Anterior cingulate cortex (tissue), 58 donors: ENCODE measurements at places on chromosomes 13 and 19.

- no peak for DNase-seq
These were observed 19.9 kb downstream of the GAS6 start for GRCh38 chr13:113843864-113844556.

DNA sequence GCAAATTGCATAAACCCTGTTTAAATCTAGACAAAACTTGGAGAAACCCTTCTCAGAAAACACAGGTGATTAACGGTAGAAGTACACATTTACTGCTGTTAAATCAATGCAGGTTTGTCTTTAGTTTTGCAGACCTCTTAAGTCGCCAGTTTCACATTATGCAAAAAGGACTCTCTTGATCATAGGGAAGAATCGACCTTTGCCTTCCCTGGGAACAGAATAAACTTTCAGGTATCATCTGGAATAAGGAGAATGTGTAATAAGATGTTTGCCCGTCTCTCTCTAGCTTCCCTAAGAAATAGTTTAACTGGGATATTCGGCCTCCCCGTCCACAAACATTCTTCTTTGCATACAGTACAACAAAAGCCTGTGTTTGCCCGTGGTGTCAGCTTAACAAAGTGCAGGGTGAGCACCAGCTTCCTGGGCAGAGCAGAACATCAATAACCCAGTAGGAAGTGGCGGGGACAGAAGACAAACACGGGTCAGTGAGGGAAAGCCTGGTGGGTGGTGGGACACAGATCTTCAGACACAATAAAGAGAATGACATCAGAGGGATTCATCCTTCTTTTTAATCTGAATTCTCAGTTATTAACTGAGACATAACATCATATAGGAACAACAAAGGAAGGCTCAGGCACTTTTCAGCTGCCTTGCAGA is 1077.7 kb upstream of the SLC10A2 start:
- no peak for DNase-seq

DNA sequence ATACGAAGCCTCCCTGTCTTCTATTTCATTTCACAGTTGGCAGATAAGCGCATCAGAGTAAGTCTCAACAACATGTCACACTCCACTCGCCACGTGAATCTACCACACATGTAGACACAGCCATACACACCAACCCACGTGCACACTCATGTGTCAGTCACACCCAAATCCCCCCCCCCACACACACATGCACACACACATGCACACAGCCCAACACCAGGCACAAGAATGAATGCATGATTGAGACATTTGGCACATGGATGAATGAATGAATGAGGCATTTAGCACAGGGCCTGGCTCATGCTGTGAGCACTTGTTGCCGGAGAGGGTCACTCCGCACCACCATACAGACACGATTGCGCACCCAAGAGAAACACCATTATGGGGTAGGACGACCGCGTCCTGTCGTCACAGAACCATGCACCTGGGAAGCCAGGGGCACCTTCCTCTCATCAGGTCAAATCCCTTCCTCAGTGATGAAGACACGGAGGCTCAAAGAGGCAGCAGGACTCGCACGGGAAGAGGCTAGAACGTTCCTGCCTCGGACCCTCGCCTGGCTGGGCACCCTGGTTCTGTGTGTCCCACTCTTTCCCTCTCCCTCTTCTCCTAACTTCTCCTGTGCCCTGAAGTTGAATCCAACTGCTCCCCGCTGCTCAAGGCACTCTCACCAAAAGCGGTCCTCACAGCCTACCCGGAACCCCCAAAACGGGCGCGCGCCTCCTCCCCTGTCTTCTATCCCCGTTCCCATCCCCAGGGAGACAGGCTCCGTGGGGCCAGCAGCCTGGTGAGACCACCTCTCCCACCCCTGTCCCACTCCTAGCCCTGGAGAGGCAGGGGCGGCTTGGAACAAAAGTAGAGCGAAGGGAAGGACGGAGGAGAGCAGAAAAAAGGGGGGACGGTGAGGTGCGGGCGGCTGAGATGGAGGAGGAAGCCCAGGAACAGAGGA is 1.3 kb downstream of the MEIS3 start:
- no peak for DNase-seq

GRCh38 chr19:11456659-11457058 is 21.2 kb downstream of the PRKCSH start:
- no peak for DNase-seq

- DNase-seq: no peak
These were observed 412.7 kb downstream of the LMO7 start for GRCh38 chr13:76048675-76049375.

DNA sequence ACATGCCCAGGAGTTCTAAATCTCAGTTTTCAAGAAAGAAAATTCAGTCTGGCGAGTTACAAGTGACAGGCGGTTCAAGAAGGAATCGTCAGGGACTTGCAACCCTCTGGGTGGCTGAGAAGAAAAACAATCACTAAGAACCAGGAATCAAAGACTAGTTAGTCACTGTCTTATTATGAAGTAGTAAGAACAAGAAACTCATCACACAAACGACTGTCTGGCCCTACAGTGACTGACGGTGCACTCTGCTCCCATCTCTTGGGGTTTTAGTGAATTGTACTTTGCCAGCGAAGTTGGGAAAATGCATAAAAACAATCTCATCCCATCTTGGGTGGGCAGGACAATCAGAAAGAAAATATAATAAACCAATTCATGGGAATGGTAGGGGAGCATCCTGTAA is 63.7 kb upstream of the SACS start:
- no peak for DNase-seq

GRCh38 chr13:27960362-27961226 is 8.5 kb downstream of the CDX2 start:
- no peak for DNase-seq

DNA sequence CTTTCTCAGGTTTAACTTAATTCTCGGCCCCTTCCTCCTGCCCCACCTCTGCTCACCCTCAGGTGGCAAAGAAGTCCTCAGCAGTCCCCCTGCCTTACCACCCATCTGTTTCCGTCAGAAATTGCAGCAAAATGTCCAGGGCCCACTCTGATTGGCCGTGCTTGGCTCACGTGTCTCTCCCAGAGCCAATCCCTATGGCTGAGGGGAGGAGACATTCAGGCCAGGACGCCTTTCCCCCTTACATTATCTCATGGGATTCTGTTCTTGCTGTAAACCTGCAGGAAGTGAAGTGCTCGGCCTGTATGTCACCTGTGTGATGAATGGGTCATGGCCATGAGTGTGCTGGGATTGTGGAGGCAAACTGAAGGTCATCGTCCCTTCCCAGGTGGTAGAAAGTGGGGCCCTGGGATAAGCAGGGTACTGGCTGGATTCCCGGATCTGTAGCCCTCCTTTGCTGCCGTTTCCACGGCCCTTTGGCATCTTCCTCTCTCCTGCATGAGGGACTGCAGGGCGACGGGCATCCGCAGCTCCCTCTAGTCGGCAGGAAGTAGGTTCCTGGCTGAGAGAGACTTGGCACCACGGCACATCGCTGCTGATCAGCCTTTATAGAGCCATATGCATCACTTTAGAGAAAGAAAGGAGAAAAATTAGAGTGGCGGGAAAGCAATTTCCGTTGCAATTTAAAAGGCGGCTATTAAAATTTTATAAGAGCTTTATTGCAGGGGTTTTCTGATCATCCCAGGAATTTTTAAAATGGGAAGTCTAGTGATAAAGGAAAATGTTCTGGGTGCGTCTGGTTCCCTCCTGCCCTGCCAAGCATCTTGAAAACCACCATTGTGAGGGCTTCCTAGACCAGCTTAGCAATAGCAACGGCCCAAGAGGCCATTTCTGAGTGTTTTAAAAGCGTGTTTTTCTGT is 118.2 kb downstream of the SIPA1L3 start:
- no peak for DNase-seq

DNA sequence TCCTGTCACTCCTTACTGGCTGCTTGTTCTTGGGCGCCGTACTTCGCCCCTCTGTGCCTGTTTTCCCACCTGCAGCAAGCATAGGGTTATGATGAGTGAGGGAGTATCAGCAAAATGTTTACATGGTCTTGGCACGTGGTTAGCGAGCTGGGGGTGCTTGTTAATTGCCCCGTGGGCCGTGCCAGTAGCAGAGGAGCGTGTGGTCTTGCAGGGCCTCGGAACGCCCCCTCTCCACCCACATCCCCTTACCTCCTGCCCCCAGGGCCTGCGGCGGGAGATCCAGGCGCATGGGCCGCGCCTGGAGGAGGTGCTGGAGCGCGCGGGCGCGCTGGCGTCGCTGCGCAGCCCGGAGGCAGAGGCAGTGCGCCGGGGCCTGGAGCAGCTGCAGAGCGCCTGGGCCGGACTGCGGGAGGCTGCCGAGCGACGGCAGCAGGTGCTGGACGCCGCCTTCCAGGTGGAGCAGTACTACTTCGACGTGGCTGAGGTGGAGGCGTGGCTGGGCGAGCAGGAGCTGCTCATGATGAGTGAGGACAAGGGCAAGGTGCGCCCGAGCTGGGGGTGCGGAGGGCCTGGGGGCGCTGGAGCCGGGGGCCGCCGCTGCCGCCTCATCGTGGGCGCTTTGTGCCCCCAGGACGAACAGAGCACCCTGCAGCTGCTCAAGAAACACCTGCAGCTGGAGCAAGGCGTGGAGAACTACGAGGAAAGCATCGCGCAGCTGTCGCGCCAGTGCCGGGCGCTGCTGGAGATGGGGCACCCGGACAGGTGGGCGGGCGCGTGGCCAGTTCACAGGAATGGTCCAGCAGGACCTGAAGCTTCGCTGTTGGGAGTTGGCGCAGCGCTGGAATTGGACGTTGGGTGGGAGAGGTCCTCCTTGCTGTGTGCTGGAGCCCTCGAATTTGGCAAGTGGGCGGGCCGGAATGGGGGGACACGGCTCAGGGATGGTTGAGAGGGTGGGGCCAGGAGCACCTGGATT is 22.5 kb upstream of the SHKBP1 start:
- no peak for DNase-seq

- DNase-seq: peak; percentile 5
These were observed 2.0 kb downstream of the ITPKC start for GRCh38 chr19:40718774-40719391.

GRCh38 chr19:2803486-2804155 is 16.0 kb upstream of the ZNF554 start:
- no peak for DNase-seq

DNA sequence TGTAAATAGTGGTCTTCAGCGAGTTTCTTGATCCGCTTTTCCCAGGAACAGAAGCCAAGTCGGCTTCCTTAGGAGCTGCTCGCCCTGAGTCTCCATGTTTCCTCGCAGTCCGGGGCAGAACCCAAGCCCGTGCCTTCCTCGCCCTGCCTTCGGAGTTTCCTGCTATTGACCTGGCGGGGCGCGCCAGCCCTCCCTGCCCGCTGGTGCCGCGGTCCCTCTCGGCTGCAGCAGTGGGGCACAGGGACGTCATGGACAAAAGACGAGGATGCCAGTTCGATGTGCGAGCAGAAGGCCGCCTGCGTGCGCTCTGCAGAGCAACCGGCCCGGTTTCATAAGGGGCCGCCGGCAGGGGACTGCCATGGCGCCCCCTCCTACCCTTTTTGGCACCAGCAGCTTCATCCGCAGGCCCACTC is 156.6 kb downstream of the TM9SF2 start:
- no peak for DNase-seq

DNA sequence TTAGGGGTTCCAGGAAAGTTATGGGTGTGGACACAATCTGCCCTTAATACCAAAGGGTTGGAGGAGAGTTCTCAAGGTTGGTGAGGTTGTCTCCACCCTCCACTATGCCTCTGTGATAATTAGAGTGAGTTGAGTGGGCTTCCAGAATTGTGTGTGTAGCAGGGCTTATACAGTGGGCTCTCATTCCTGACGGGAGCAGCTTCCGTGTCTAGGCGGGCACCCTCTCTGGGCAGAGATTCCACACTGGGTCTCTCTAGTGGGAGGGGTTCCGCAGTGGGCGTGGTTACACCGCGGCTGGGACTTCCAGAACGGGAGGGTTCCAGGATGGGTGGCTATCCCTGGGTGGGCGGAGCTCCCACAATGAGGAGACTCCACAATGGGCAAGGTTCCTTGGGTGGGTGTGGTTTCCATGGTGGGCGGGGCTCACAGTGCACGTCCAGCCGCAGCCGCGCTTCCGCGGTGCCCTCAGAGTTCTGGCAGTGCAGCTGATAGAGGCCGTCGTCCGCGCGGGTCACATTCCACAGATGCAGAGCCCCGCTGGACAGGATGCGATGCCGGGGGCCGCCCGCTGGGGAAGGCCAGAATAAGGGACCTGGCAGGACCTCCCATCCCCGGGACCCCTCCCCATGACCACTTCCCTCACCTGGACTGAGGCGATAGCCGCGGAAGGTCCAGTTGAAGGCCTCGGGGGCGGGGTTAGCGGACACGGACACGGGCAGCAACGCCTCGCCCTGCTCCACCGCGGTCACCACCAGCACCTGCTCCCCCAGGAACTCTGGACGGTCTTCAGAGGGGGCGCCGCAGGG is 8.4 kb downstream of the NPHS1 start:
- DNase-seq: no peak

DNA sequence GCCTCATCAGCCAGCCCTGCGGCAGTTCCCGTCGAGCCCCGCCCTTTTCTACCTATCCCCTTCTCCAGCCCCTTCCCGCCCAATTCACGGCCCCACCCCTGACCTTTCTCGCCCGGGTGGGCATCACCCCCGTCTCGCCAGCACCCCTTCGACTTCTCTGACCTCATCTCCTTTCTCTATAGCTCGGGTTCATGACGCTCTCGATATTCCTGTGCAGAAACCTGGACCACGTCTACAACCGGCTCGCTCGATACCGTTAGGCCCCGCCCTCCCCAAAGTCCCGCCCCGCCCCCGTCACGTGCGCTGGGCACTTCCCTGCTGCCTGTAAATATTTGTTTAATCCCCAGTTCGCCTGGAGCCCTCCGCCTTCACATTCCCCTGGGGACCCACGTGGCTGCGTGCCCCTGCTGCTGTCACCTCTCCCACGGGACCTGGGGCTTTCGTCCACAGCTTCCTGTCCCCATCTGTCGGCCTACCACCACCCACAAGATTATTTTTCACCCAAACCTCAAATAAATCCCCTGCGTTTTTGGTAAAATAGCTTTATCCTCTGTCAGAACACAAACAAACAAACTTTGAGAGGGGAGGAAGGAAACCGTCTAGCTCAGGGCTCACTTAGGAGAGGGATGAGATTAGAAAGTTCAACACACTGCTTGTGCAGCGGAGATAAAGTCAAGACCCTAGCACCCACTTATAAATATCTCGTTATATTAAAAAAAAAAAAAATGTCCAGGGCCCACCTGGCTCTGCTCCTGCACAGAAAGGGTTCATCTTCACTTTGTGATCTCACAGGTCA is 5.1 kb downstream of the CD37 start:
- no peak for DNase-seq

DNA sequence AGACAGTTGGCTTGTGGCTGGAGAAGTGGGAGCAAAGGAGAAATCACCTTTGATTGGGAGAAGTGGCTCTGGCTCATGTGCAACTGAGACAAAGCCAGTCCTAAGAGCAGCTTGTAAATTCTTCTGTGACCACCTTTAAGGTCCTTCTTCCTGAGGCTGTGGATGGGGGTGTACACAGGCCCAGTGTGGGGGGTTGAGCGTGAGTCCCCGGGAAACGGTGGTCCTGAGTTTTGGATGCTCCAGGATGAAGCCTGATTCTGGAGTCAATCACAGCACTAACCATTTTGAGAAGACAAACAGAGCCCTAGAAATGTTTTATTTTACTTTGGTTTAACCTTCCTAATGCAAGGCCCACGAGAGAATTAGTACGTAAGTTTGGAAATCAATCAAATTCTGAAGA is 3.9 kb upstream of the CEBPA start:
- no peak for DNase-seq
